Activated B cell treated with CpG ODN at 0.5 μM for 24 hours (primary cell): ENCODE measurements at places on chromosomes 13 and 19.

- DNase-seq: peak; percentile 76
Observed at GRCh38 chr19:39409208-39410016, 2.8 kb downstream of the ZFP36 start.

DNA sequence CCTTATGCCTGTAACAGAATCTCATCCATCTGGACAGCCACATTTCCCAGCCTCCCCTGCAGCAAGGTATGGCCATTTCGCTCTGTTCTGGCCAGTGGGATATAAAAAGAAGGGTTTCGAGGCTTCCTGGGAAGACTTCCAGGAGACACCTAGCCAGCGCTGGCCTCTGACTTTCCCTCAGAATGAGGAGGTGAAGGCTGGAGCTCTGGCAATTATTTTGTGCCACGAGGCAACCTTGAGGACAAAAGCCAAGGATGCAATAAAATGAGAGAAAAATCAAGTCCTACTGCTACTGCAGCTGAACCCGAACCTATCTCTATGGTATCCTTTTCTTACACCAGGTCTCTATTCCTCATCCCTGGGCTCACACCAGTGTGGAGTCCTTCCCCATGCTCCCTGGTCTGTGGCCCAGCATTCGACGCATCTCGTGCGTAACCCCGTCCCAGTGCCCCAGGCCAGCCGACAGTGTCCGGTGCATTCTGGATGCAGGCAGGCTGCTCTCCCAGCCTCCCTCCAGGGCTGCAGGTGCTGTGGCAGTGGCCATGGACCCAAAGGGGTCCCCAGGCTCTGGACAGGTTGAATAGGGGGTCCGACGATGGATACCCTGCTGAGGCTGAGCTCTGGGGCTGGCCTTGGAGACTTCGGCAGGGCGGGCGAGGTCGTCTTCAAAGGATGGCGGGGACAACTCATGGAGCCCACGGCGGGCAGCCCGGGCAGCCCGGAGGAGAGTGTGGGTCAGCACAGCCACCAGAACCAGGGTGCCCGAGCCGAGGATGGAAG, 12.2 kb downstream of the TMEM221 start:
- DNase-seq: no peak

DNA sequence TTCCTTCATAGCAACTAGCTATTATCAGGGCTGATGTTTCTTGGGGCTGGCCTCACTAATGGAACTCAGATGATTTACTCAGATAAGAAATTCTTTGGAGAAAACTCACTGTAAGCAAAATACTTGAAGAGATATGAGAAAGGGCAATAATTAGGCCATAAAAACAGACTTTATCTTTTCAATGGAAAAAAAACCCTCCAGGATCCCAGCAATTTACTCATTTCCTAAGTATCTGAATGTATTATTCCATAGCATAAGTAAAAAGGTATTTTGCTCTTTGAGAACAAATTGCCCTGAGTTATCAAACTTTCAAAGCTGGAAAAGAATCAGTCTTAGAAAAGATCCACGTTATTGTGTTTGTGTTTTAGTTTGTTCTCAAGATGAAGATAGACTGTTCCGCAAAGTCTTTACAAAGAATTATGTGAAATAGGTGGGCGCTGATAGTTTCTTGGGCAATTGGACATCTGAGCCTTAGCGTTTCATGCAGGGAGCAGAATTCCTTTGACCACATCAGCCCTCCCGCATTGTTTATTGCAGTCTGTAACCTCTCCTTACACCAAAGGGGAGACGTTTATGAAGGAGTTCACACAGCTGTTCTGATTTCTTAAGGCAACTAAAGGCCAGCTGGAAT, 29.1 kb upstream of the CSNK1A1L start:
- no peak for DNase-seq

- no peak for DNase-seq
Observed at GRCh38 chr13:26502826-26503225, 54.7 kb upstream of the WASF3 start.
